ENCODE measurements at places on chromosomes 12 and 14.

- peak; percentile 41 for ATAC-seq
These were observed 20.1 kb upstream of the ANO2 start for GRCh38 chr12:5964913-5965900.

DNA sequence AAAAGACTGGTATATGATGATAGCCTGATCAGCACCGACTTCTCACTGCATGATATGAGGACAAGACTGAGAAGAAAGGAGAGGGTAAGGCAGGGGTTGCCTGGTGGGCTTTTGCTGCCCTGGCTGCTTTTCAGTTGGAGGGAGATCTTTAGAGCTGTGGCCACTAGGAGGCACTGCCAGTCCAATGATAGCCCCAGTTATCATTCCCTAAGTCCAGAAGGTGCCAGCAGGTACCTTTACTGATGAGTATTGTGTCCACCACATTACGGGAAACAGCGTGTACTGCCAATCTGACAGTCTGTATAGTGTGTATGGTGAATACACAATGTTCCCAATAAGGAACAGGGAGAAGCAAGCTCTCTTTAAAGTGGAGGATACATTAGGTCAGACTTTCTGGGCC is 55.8 kb upstream of the CCDC175 start:
- peak; percentile 75 for ATAC-seq

DNA sequence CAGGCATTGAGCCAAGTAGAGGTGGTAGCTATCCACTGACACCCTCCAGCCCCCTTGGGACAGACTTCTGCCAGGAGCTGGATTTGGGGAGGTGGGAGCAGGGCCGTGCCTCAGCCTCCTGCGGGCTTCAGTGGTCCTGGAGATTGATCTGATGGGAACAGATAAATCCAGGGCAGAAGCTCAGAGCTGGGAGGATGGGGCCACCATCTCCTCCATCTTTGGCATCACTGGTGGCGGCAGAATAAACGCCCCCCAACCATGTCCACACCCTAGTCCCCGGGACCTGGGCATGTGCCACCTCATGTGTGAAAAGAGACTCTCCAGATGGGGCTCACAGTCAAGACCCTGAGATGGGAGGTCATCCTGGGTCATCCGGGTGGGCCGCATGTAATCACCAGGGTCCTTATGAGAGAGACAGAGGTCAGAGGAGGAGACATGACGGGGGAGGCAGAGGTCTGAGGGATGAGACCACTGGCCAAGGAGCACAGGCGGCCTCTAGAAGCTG is 209.6 kb upstream of the RTL1 start:
- ATAC-seq, result no peak

- no peak for ATAC-seq
These were observed 218.2 kb upstream of the AMIGO2 start for GRCh38 chr12:47297993-47298392.

DNA sequence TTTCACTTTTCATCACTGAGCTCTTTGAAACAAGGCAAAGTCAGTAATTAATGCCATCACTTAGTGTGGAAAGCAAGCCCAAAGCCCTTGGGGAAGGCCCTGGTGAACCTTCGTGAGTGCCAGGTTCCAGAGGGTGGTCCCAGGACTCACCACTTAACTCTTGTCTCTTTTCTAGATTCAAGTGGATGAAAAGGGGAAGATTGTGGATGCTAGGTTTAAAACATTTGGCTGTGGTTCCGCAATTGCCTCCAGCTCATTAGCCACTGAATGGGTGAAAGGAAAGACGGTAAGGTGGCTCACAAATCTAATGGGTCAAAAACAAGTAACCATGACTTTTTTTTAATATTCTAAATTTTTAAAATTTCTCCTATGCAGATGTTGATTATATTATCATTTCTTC is 2.8 kb downstream of the ISCU start:
- ATAC-seq, result no peak

DNA sequence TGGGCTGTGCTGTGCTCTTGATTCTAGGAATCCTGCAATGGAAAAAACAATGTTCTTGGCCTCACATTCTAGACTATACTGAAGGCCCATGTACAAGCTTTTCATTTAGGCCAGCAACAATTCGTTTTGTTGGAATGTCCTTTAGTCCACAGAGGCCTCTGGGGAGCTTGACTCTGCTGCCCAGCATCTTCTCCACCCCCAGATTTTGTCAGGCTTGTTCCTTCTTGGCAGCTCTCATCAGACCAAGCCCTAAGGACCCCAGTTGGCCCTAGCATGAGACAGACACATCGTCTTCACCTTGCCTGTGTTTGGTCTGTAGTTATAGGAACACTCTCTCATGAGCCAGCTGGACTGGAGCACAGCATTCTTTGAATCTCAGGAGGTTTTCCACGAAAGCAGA is 300.1 kb downstream of the VRK1 start:
- no peak for ATAC-seq

DNA sequence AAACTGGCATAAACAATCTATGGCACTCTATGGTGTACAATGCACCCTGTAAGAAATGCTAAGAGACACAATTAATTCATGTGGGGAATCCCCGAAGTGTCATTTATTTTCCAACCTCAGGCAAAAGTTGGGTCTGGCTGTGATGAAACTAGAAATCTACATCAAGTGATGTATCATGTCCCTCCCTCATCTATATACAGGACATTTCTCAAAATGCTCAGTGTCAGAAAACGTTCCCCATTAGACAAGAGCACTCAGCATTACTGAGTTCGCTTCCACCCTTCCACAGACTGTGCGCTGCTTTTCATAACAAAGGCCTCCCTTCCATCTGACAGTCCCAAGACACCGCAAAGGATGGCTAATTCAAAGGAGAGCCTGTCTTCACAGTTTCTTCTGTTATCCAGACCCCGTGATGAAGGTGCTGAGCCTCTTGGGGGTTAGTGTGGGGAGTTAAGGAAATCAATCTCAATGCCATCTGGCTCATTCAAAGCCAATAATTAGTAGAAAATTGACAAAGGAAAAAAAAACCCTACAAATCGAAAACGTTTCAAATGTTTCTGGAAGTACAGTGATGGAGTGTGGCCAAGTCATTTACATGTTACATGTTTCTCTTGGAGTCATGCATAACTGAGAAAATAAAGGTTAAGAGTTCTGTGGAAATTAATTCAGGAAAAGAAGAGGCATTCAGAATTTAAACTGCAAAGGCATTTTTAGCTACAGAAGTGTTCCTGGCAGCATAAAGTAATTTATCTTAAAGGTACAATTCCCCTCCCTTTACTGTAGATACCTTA is 7.5 kb downstream of the CCDC88C start:
- ATAC-seq, result no peak

GRCh38 chr12:2752676-2753371 is 41.9 kb upstream of the FKBP4 start:
- ATAC-seq, result peak; percentile 100

DNA sequence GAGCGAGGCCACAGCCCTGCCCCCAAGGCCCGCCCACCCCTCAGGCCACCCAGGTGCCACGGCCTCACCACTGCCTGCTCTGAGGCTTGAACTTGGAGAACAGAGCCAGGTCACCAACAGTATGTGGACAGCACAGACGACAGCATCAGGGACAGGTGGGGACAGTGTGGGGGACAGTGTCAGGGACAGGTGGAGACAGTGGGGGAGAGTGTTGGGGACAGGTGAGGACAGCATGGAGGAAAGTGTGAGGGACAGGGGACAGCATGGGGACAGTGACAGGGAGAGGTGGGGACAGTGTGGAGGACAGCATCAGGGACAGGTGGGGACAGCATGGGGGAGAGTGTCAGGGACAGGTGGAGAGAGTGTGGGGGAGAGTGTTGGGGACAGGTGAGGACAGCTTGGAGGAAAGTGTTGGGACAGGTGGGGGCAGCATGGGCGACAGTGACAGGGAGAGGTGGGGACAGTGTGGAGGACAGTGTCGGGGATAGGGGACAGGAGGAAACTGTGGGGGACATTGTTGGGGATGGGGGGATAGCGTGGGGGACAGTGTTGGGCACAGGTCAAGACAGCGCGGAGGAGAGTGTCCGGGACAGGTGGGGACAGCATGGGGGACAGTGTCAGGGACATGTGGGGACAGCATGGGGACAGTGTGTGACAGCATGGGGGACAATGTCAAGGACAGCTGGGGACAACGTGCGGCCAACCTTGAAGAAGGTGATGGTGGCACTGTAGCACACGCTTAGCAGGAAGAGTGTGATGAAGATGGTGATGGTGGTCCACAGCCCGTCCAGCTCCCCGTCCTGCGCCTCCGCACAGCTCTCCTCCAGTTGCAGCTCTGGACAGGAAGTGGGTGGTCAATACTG is 114.9 kb downstream of the TMEM121 start:
- no peak for ATAC-seq

GRCh38 chr14:60008042-60008441 is 83.7 kb upstream of the PCNX4 start:
- ATAC-seq, result no peak

DNA sequence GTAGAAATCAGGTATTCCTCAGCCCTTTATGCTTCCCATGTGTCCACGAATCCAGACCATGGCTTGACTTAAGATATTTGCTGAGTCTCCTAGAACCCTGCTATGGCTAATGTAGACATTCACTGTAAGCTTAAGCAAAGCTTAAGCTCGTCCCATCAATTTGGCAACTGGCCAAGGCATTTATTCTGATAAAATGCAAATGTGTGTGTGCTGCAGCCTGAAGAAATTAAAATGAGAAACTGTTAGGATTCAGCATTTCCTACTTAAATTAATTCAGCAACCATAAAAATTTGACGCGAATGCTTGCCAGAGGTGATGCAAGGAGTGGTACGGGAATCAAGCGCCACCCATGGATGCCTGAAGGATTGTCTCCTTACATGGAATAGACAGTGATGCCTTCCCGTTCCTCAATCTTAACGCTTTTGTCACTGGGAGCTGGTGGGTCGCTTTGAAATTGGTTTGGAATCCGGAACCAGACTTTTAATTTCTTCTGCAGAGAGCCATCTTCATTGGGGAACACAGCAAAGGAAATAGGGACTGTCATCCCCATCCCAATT is 13.2 kb downstream of the HEBP1 start:
- ATAC-seq, result no peak

- no peak for ATAC-seq
These were observed 149.9 kb upstream of the BTG1 start for GRCh38 chr12:92295523-92295922.

DNA sequence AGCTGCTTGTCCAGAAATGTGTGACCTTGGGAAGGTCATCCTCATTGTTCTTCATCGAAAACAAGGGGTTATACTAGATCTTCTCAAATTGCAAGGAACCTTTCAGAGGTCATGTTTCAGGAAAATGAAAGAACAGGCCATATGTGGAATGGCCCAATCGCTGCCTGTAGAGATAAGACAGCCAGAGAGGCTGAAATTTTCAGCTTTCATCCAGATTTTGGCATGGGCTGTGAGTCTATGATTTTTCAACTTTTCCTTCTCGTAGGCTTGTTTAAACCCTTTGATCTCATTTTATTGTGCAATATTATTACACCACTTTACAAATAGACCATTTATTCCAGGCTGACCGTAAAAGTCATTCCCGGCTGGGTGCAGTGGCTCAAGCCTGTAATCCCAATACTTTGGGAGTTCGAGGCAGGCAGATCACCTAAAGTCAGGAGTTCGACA is 17.1 kb upstream of the ATXN2 start:
- ATAC-seq, result no peak

DNA sequence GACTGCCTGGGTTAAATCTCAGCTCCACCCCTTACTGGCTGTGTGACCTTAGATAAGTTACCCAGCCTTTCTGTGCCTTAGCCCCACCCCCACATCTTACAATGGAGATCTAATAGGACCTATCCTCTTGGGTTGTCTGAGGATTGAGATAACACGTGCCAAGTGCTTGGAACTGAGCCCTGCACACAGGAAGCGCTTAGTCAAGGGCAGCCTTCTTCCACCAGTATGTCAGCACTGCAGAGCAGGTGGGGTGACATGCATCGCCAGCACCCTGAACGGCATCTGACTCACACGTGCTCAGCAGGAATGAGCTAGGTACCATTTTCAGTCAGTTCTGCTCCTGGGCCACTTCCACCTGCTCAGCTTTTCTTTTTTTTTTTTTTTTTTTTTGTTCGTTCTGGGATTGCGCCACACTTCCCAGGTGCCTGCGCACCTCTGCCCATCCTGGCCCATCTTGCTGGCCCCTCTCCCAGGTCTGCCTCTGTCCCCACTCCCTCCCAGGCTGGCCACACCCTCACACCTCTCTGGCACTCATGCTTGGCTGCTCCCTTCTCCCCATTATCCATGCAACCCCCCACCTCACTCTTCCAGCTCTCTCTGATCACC is 19.6 kb downstream of the LGMN start:
- ATAC-seq, result no peak
